Activated CD4-positive, alpha-beta memory T cell treated with anti-CD3 and anti-CD28 coated beads, Interleukin-2, amount 10 ng/mL, durations not matched to agents 7 days and 5 days (primary cell): ENCODE measurements at places on chromosomes 16 and 17.

- no peaks in the 10 kb centered on the region for H3K27me3 ChIP-seq
- peak; percentile 76 for DNase-seq
- H3K4me3 ChIP-seq = peak overlapping the region; percentile 89
- H3K36me3 ChIP-seq = peaks cover 38% of the 10 kb centered on the region
- peaks cover 50% of the 10 kb centered on the region for H3K4me1 ChIP-seq
Observed at GRCh38 chr17:50866950-50867362, 802 bp upstream of the TOB1 start.

DNA sequence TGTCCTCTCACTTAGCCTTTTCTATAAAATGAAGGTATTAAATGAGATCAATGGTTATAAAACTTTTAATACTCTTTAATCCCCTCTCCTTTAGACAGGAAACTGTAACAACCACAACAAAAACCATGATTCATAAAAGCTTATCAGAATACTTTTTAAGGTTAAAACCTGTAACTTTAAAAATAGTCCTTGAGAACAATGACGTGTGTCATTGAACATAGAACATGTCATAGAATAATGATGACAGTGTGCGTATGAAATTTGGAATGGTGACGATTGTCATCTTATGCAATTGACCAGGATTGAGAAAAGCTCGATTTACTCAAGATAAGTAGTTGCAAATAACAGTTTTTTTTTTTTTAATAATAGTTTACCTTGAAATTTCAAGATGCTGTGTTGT is 94.1 kb downstream of the PLCG2 start:
- no peak overlapping the region for H3K27ac ChIP-seq
- no peak overlapping the region for H3K4me3 ChIP-seq
- DNase-seq = no peak
- peaks cover 14% of the 10 kb centered on the region for H3K4me1 ChIP-seq
- H3K36me3 ChIP-seq = no peaks in the 10 kb centered on the region

DNA sequence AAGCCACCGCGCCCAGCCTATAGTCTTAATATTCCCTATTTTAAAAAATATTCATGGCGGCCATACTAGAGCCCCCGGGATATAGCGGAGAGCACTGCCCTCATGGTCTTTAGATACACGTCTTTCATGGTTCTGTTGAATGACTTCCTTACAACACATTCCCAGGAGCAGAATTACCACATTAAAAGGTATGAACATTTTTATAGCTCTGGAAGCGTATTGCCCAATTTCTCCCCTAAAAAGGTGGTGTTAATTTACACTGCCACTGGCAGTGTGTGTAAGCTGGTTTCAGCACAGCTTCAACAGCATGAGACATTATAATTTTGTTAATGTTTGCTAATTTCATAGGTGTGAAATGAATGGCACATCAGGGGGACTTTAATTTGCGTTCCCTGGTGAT is 19.0 kb downstream of the C17orf100 start:
- H3K36me3 ChIP-seq = no peaks in the 10 kb centered on the region
- H3K4me1 ChIP-seq = peaks cover 4% of the 10 kb centered on the region
- H3K27me3 ChIP-seq = no peaks in the 10 kb centered on the region
- DNase-seq = no peak

DNA sequence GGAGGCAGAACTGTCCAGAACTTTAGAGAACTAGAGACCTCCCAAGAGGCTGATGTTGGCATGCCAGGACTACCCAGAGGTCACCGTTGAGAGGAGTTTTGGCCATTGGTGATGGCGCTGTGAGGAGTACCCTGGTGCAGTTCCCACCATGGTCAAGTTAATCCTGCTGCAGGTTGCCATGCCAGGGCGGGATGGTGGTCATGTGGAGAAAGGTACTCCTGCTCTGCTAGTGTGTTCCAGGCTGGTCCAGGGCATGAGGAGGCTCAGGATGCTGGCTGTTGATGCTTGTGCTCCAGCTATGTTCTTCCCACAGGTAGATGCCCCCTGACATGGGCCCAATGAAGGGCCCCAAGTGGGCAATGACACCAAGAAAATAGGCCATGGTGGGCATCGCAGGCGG is 4.1 kb upstream of the PHF12 start:
- DNase-seq = no peak
- no peak overlapping the region for H3K27ac ChIP-seq
- H3K27me3 ChIP-seq = no peaks in the 10 kb centered on the region
- H3K4me3 ChIP-seq = no peak overlapping the region

DNA sequence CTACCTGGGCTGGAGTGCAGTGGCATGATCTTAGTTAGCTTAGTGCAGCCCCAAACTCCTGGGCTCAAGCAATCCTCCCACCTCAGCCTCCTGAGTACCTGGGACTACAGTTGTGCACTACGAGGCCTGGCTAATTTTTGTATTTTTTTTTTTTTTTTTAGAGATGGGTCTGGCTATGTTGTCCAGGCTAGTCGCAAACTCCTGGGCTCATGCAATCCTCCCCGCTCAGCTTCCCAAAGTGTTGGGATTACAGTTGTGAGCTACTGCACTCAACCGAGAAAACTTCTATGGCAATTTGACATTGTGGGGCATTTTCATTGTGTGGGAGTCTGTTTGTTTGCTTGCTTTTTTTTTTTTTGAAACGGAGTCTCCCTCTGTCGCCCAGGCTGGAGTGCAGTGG is 30.0 kb downstream of the CRISPLD2 start:
- H3K27ac ChIP-seq = no peak overlapping the region
- no peaks in the 10 kb centered on the region for H3K4me1 ChIP-seq
- DNase-seq = no peak
- no peaks in the 10 kb centered on the region for H3K36me3 ChIP-seq
- H3K4me3 ChIP-seq = no peak overlapping the region

GRCh38 chr16:2027024-2028010 is 615 bp downstream of the NHERF2 start:
- peaks cover 16% of the 10 kb centered on the region for H3K4me1 ChIP-seq
- no peaks in the 10 kb centered on the region for H3K36me3 ChIP-seq
- no peak for DNase-seq

- H3K27ac ChIP-seq = peak overlapping the region; percentile 27
- H3K27me3 ChIP-seq = no peaks in the 10 kb centered on the region
- DNase-seq = no peak
- H3K36me3 ChIP-seq = peaks cover 44% of the 10 kb centered on the region
- peaks cover 12% of the 10 kb centered on the region for H3K4me1 ChIP-seq
Observed at GRCh38 chr16:16007743-16008111, 58.3 kb downstream of the ABCC1 start.

DNA sequence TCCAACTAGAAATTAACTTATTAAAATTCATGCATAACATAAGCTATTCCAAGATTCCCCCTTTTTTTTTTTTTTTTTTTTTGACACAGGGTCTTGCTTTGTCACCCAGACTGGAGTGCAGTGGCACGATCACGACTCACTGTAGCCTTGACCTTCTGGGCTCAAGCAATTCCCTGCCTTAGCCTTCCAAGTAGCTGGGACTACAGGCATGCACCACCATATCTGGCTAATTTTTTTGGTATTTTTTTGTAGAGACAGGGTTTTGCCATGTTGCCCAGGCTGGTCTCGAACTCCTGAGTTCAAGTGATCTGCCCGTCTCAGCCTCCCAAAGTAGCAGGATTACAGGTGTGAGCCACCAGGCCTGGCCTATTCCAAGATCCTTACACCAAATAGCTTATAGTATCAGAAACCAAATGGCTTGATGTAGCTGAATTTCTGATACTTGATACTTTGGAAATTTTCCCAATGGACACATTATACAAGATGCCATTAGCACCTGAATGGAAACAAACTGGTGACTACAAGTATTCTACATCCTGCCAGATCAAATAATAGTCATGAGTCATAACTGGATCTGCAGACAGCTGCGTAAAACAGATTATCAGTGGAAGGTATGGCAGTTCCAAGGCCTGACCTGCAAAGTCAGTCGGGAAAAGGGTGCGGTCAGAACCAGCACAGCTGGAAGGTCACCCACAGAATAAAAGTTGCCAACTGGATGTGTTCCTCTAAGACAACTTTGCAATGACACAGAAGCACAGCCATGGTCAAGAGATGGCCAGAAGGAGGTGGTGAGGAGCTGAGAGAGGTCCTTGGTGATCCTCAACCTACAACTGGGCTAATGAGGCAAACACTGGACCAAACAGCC is 14.5 kb downstream of the TUBG1 start:
- no peaks in the 10 kb centered on the region for H3K27me3 ChIP-seq
- no peak for DNase-seq
- no peak overlapping the region for H3K27ac ChIP-seq
- H3K4me3 ChIP-seq = no peak overlapping the region
- H3K36me3 ChIP-seq = no peaks in the 10 kb centered on the region

- peaks cover 9% of the 10 kb centered on the region for H3K4me1 ChIP-seq
- H3K27ac ChIP-seq = no peak overlapping the region
- peaks cover 15% of the 10 kb centered on the region for H3K36me3 ChIP-seq
- no peak for DNase-seq
Observed at GRCh38 chr16:75584108-75584507, 17.9 kb downstream of the GABARAPL2 start.

DNA sequence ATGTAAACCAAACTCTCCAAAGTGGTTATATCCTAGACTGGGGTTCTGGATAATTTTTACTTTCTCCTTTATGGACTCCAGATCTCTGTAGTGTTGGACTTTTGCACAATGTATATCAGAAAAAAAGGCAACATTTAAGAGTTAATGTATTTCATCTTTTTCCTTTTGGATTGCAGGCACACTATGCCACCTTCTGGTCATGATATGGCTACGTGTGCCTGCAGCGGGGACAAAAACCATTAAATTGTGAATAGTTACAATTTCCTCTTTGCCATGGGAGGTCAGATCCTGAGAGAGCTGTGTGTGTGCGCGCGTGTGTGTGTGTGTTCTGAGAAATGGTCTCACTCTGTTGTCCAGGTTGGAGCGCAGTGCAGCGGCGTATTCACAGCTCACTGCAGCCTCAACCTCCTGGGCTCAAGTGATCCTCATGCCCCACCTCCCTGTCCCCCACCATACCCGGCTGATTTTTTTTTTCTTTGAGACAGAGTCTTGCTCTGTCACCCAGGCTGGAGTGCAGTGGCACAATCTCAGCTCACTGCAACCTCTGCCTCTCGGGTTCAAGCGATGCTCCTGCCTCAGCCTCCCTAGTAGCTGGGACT is 4.3 kb upstream of the SGF29 start:
- peaks cover 10% of the 10 kb centered on the region for H3K4me1 ChIP-seq
- H3K27ac ChIP-seq = no peak overlapping the region
- peaks cover 3% of the 10 kb centered on the region for H3K27me3 ChIP-seq

- no peak for DNase-seq
- no peaks in the 10 kb centered on the region for H3K36me3 ChIP-seq
- H3K27ac ChIP-seq = no peak overlapping the region
- H3K27me3 ChIP-seq = no peaks in the 10 kb centered on the region
- no peaks in the 10 kb centered on the region for H3K4me1 ChIP-seq
- H3K4me3 ChIP-seq = no peak overlapping the region
Observed at GRCh38 chr17:19673623-19674022, 25.1 kb downstream of the ALDH3A2 start.

GRCh38 chr17:14144508-14144907 is 75.2 kb downstream of the COX10 start:
- H3K27ac ChIP-seq = no peak overlapping the region
- H3K36me3 ChIP-seq = peaks cover 30% of the 10 kb centered on the region
- H3K4me1 ChIP-seq = no peaks in the 10 kb centered on the region
- DNase-seq = no peak
- no peaks in the 10 kb centered on the region for H3K27me3 ChIP-seq
- no peak overlapping the region for H3K4me3 ChIP-seq

DNA sequence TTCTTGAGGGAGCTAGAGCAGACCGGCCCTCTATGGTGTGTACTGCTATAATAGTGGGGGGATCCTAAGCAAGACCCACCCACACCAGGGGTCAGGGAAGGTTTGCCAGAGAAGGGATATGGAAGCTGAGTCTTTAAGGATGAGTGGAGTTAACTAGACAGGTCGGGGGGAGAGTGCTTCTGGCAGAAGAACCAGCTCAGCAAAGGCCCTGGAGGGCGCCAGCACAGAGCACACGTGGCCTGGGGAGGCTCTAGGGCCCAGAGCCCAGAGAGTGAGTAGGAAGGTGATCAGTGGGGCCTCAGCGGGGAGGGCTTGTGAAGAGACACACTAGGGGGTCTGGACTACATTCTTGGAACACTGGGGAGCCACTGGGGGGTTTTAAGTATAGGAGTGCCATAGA is 21.1 kb downstream of the NGFR start:
- H3K4me1 ChIP-seq = peaks cover 1% of the 10 kb centered on the region
- no peaks in the 10 kb centered on the region for H3K36me3 ChIP-seq
- peaks cover 6% of the 10 kb centered on the region for H3K27me3 ChIP-seq
- H3K27ac ChIP-seq = no peak overlapping the region
- no peak overlapping the region for H3K4me3 ChIP-seq

- no peak overlapping the region for H3K27ac ChIP-seq
- no peak for DNase-seq
- no peak overlapping the region for H3K4me3 ChIP-seq
- no peaks in the 10 kb centered on the region for H3K36me3 ChIP-seq
- H3K27me3 ChIP-seq = peaks cover 35% of the 10 kb centered on the region
Observed at GRCh38 chr17:45940826-45941225, 46.5 kb downstream of the MAPT start.

DNA sequence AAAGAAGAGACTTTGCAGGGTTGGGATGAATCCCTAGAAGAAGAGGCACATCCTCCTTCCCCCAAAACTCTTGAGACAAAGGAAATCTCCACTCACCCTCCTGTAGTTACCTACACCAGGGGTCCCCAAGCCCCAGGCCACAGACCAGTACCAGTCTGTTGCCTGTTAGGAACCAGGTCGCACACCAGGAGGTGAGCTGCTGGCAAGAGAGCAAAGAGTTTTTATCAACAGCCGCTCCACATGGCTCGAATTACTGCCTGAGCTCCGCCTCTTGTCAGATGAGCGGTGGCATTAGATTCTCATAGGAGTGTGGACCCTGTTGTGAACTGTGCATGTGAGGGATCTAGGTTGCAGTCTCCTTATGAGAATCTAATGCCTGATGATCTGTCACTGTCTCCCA is 98.9 kb downstream of the CCT6B start:
- peaks cover 16% of the 10 kb centered on the region for H3K4me1 ChIP-seq
- no peak overlapping the region for H3K27ac ChIP-seq

GRCh38 chr17:8976638-8977037 is 11.1 kb upstream of the PIK3R5 start:
- no peak overlapping the region for H3K27ac ChIP-seq
- no peak for DNase-seq
- no peaks in the 10 kb centered on the region for H3K4me1 ChIP-seq
- H3K27me3 ChIP-seq = peaks cover 3% of the 10 kb centered on the region
